ENCODE measurements at places on chromosomes 4 and X.

DNA sequence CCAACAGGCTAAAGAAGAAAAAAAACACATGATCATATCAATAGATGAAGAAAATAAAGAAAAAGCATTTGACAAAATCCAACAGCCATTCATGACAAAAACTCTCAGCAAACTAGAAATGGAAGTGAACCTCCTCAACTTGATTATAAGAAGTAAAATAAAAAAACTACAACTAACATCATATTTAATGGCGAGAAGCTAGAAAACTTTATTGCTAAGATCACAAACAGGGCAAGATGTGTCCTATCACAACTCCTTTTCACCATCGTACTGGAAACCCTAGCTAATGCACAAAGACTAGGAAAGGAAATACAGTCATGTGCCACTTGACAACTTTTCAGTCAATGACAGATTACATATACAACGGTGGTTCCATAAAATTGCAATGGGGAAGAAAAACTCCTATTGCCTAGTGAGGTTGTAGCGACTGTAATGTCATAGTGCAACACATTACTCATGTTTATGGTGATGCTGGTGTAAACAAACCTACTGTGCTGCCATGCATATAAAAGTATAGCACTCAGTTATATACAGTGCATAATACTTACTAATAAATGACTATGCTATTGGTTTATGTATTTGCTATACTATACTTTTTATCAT is 12.1 kb upstream of the MANBA start:
- no peak for DNase-seq

- DNase-seq, result no peak
Observed at GRCh38 chr4:183249854-183250253, 70.2 kb downstream of the CLDN22 start.

DNA sequence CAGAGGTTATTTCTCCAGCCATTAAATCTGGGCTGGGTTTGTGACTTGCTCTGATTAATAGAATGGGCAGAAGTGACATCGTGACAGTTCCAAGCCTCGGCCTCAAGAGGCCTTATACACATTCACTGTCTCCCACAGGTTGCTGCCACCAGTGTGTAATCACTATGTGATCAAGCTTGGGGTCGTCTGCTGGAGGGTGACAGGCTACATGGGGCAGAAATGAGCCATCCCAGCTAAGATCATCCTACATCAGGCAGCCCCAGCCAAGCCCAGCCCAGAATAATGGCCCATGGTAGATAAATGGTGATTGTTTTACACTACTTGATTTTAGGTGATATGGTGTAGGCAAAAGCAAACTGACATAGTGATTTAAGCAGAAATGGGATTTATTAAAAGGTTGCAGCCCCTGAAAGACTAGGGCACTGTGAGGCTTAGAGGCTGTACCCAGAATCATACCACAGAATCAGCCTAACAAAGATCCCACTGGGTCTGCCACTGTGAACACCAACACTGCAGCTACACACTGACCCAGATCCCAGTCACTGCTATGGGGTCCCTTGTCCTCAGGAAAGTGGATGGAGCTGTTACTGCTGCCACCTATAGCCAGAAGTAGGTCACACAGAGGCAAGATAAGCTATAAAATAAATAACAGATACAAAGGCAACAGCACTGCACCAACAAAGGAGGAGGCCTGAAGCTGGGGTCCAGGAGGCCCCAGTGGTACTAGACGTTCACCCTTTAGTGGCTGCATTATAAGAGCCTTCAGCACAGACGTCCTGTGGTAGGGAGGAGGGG is 159.6 kb upstream of the RBPJ start:
- no peak for DNase-seq

- DNase-seq, result no peak
Observed at GRCh38 chrX:85543866-85544265, 164.4 kb upstream of the POF1B start.
